ENCODE measurements at places on chromosomes 5 and 9. TPM values are rescaled to one million over a fixed set of nuclear protein-coding genes. Genes with fewer than 3 reads are reported as not detected.

The SMIM33 gene
- total RNA-seq: not detected

The FCN2 gene
- not detected for total RNA-seq

The PCDHAC2 gene
- 2.6 TPM for total RNA-seq

The SLC6A18 gene
- not detected for total RNA-seq

The RANBP17 gene
- total RNA-seq: 10.0 TPM

DNA sequence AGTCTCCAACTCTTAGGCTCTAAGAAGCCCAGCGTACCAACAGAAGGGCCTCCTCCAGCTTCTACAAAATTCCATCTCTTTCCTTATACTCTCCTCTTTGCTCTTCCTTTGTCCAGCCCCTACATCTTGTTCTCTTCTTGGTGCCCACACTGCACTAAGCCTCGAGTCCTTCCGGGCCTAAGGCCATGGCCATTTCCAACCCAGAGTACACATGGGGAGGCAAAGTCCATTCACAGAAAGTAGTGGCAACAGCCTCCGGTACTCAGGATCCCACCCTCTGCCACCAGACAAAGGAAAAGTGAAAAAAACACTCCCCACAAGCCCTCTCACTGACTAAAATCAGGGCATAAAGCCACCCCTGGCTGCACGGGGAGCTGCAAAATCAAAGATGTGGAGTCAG lies 60.3 kb downstream of the SAXO1 start:
- no peaks in the 10 kb centered on the region for H3K4me1 ChIP-seq
- no peak overlapping the region for H3K4me3 ChIP-seq
- DNase-seq: no peak
- peaks cover 20% of the 10 kb centered on the region for H3K27me3 ChIP-seq
- H3K36me3 ChIP-seq: no peaks in the 10 kb centered on the region

DNA sequence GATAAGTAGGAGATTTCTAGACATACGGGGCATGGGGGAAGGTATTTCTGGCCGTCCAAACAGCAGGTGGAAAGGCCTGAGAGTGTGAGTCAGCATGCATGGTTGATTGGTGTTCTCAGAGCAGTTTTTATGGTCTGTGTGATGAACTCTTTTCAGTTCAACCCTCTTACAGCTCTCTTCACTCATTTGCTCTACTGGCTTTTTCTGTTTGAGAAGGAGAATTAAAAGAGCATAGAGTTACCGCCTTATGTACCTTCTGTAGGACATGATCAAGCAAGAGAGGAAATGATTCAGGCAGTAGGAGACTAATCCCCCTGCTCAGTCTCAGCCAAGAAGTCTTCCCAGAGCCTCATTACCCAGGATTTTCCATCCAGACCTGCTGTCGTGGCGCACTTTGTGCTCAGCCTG lies 92.4 kb downstream of the PRDM6 start:
- no peak overlapping the region for H3K4me3 ChIP-seq
- no peaks in the 10 kb centered on the region for H3K27me3 ChIP-seq
- H3K4me1 ChIP-seq: no peaks in the 10 kb centered on the region

GRCh38 chr5:169301386-169301934 lies 521 bp upstream of the SLIT3 start:
- peaks cover 5% of the 10 kb centered on the region for H3K4me1 ChIP-seq
- peak overlapping the region; percentile 41 for H3K4me3 ChIP-seq
- H3K27me3 ChIP-seq: peaks cover 17% of the 10 kb centered on the region
- H3K27ac ChIP-seq: no peak overlapping the region

DNA sequence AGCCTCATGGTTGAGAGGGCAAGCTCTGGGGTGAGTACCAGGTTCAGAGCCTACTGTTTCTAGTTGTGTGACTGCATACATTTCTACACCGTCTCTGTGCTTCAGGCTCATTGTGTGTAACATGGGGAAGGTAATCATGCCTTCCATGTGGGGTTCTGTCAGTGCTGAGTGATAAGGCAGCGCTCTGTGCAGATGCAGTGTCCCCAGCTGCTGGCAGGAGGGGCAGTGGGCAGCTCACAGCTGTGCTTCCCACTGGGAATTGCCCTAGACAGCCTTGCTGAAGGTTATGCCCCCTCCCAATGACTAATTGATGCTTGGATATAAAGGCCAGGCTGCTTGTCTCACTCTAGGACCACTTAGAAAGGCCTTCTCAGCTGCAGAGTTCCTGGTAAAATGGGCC lies 121.8 kb upstream of the SAP30L start:
- no peaks in the 10 kb centered on the region for H3K36me3 ChIP-seq
- no peak overlapping the region for H3K27ac ChIP-seq
- DNase-seq: no peak
- H3K27me3 ChIP-seq: no peaks in the 10 kb centered on the region
- H3K4me3 ChIP-seq: no peak overlapping the region

DNA sequence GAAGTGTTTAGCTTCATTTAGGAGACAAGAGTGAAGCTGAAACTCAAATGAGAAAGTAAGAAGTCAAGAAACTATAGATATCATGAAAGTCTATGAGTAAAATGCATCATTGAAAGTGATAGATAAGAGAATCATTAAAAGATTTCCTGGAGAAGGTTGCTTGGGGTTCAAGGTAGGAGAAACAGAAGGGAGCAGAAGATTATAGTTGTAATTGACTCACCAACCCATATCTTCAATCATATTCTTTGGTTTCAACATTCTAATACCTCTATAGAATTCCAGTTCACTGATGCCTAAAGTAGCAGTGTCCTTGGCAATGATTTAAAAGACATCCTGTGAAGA lies 365.7 kb upstream of the RIOK2 start:
- no peaks in the 10 kb centered on the region for H3K36me3 ChIP-seq
- no peak overlapping the region for H3K27ac ChIP-seq
- no peak overlapping the region for H3K4me3 ChIP-seq
- peaks cover 4% of the 10 kb centered on the region for H3K4me1 ChIP-seq

DNA sequence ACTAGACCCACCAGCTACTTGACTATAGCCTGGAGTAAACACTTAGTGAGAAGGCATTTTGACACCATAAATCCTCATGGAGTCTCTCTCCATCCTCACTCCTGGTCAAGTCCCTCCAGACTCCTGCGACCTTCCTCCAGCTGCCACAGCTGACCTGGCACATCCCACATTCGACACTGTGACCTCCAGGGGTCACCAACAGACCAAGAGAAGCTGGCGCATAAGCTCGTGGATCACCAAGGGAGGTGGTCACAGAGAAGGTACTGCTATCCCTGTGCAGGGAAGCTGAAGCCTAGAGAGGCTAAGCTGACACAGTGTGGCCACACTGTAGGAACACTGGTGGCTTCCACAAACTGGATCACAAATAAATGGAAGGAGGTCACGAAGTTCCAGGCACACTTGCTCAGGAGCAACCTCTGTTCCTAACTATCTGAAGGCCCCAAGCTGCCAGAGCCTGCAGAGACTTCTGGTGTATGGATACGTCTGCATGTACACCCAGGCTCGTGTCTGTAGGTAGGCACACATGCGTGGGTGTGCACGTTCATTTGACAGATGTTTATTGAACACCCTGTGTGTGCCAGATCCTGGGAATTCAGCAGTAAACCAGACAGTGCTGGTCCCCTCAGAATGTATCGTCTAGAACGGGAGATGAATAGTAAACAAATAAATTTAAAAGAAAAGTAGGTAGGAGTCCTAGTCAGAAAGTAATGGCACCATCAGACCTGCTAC lies 104.4 kb downstream of the C5orf15 start:
- H3K36me3 ChIP-seq: no peaks in the 10 kb centered on the region
- H3K27me3 ChIP-seq: no peaks in the 10 kb centered on the region
- H3K4me3 ChIP-seq: no peak overlapping the region
- H3K4me1 ChIP-seq: no peaks in the 10 kb centered on the region

GRCh38 chr5:1336106-1336561 lies 8.8 kb downstream of the CLPTM1L start:
- H3K4me1 ChIP-seq: no peaks in the 10 kb centered on the region
- no peak overlapping the region for H3K27ac ChIP-seq
- peaks cover 29% of the 10 kb centered on the region for H3K36me3 ChIP-seq
- H3K4me3 ChIP-seq: no peak overlapping the region

DNA sequence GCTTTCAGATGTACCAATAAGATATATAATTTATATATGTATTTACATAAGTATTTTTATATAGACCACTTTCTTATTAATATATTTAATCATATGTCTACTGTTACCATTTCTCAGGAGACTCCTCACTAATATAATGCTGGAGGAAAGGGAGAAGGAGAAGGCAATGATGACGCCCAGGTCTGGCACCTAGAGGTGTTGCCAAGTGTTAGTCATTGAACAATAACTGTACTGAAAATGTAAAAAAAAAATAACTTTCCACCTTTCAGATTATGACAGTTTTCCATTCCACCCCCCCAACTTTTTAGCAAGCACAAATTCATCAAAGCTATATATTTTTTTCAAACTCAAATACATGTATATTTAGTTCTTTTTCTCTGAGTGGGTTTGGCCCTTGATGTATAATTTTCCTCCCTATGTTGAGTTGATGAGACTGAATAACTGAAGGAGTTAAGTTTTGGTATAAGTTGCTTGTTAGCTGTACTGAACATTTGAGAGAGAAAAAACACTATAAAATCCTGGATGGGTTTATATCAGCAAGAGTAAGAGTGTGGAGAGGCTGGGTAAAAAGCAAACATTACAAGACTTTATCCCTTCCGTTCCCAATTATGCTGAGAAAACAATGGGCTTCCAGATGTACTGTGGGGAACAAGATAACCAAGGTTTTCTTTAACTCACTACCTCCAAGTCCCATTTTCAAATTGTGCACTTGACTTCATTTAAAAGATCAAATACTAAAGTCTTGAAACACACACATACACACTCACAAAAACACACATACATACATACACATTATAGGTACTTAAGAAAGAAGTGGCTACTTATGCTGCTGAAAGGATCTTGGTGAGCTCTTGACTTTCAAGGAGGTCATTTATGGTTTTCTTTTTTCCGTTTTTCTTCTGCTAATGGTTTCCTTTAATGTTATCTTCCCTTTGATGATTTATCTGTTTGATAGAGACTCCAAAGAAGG lies 142.8 kb upstream of the IFNE start:
- H3K27ac ChIP-seq: no peak overlapping the region
- no peaks in the 10 kb centered on the region for H3K27me3 ChIP-seq
- no peaks in the 10 kb centered on the region for H3K36me3 ChIP-seq
- H3K4me3 ChIP-seq: no peak overlapping the region
- no peaks in the 10 kb centered on the region for H3K4me1 ChIP-seq

- H3K36me3 ChIP-seq: no peaks in the 10 kb centered on the region
- H3K4me3 ChIP-seq: no peak overlapping the region
- H3K4me1 ChIP-seq: peaks cover 2% of the 10 kb centered on the region
- no peaks in the 10 kb centered on the region for H3K27me3 ChIP-seq
- peak; percentile 91 for DNase-seq
- H3K27ac ChIP-seq: no peak overlapping the region
These were observed 207.3 kb downstream of the CD180 start for GRCh38 chr5:66989286-66989685.

- H3K27ac ChIP-seq: no peak overlapping the region
- no peaks in the 10 kb centered on the region for H3K4me1 ChIP-seq
- H3K36me3 ChIP-seq: no peaks in the 10 kb centered on the region
- peak; percentile 48 for DNase-seq
- no peak overlapping the region for H3K4me3 ChIP-seq
- H3K27me3 ChIP-seq: no peaks in the 10 kb centered on the region
These were observed 49.8 kb upstream of the ANGPTL2 start for GRCh38 chr9:127172066-127172707.
